Amniotic stem cell (primary cell): ENCODE measurements at places on chromosomes 13 and 19.

- no peak for DNase-seq
Measured at GRCh38 chr13:67283637-67284036, 53.5 kb upstream of the PCDH9 start.

DNA sequence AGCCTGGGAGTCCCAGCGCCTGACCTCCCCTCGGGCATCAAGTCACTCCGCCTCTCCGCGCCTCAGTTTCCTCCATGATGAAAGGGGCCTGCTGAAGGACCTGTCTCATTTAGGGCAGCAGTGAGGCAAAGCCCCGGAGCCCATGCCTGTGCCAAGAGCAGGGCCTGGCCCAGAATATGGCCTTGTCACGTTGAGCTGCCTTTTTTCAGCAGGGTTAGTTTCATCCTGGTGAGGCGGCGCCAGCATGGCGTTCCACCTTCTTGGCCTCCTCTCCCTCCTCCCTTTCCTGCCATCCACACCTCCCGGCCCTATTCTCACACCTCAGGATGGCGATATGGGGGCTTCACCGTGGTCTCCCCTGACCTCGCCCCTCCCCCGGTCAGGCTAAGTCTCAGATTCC, 30.2 kb downstream of the PAK4 start:
- DNase-seq: no peak

DNA sequence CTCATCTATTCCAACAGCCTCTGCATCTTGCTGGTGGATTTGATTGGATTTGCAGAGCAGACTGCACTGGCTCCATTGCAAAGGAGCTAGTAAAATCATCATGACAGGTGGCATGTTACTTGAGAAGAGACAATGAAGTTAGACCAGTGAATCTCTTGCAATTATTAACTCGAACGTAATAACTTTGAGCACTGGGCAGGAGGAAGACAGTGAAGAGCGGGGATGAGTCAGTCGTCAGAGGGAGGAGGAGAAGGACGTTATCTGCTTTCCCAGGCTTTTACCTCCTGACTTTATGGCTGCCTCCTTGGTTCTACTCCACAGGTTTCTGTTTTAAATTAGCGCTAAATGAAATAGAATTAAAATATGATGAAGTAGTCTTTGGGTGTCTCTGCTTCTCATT, 257.8 kb upstream of the IPO5 start:
- DNase-seq: no peak

GRCh38 chr19:4304538-4305256, at the start of gene FSD1:
TSS of gene FSD1 (plus strand) at chr19:4304598. CDS start at chr19:4304747, 149 bp downstream.
- DNase-seq: no peak

DNA sequence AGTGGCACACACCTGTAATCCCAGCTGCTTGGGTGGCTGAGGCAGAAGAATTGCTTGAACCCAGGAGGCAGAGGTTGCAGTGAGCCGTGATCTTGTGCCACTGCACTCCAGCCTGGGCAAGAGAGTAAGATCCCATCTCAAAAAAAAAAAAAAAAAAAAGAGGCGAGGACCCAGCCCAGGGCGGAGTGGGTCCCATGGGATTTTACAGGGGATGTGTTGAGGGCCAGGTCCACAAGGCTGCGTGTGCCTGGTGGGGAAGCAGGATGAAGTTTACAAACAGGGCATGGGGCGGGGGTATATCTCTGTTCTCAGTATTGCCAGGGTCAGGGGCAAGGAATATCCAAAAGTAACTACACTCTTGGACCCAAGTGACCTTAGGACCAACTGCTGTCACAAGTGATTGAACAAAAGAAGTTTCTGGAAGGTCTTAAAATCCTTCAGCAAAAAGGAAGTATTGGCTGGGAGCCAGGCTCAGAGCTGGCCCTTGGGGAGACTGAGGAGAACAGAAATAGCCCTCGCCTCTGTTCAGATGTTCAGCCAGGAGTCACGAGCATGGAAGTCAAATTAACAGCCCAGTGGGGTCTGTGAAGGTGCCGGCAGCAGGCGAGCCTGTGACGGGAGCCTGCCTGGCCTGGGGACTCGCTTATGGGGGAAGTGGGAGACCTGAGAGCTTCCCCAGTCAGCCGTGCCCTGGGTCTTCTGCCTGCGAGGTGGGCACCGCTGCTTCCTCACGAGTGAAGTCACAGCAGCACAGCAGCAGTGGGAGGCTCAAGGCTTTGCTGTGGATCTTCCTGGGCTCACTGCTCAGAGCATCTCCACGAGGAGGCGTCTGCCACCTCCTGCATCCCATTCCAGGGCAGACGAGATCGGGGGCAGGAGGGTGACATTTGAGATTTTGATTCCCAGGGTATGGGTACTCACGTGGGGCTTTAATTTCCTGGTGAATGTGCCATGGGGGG, 6.4 kb downstream of the MYO9B start:
- DNase-seq: no peak
